ENCODE measurements at places on chromosomes 16 and 17.

DNA sequence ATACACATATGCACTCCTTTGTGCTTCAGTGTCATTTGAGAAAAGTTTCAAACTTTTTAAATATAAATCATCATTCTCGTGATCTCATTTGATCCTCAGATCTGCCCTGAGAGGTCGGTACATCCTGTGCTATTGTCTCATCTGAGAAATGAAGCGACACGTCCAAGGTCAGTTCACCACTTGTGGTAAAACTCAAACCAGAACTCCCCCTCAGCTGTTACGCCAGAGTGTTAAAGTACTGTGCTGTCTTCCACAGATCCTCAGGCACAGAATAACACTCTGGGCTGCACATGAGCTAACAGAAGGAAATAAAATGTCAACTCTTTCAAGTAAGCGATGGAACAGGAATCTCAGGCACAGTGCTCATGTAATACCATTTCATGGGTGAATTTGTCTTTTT, 31.4 kb downstream of the ANKFN1 start:
- no peak for DNase-seq

GRCh38 chr17:75481194-75482068, 25.0 kb downstream of the TMEM94 start:
- no peak for DNase-seq

GRCh38 chr17:82239926-82240505, 11.2 kb downstream of the SLC16A3 start:
- DNase-seq, result no peak

DNA sequence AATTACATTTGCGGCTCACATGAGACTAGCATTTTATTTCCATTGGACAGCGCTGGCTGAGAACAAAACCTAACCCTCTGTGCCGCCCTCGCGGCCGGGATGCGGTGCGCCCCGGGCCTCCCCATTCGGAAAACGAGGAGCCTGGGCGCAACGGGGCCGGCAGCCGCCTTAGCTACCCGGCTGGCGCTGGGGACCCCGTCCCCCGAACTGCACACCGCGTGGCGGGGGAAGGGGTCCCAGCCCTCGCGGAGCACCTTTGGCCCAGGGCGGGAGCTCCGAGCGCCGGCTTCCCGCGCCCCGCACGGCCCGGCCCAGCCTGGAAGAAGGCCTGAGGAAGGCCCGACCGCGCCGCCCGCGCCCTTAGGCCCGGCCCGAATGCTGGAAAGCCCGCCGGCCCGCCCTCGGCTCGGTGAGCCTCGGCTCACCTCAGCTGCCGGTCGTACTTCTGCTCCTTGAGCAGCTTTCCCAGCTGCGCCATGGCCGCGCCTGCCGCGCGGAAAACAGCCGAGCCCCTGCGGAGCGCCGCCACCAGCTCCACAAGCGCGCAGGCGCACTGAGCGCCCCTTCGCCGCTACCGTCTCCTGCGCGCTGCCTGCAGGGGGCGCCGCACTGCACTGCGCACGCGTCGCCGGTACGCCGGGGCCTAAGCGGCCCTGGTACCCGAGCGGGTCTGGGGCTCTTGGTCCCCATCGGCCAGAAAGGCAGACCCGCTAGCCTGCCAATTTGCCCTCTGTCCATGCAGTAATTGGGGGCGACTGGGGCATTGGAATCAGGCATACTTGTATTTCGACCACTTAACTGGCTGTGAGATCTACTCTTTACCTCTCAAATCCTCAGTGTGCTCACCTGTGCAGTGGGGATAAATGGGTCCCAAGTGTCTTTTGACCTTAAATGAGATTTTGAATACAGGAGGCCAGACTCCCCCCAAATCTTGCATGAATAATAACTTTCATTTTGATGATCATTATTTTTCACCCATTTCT, at the start of gene NAE1:
Gene NAE1 (minus strand): TSS at position 555 of the 983 bp plus-strand sequence. CDS start 77 bp downstream, at position 478.
- DNase-seq, result peak; percentile 92

- no peak for DNase-seq
Observed at GRCh38 chr17:956905-957304, 22.7 kb downstream of the NXN start.

DNA sequence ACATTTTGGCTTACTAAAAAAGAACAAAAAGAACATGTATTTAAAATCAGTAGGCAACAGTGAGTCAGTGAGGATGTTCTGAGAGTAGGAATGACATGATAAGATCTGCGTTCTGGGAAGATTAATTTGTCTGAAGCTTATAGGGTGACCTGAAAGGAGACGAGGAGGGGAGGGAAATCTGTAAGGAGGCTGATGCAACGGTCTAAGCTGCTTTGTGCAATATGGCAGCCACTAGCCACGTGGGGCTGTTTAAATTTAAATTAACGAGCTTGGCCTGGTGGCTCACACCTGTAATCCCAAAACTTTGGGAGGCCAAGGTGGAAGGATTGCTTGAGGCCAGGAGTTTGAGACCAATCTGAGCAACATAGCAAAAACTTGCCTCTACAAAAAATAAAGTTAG, 181.6 kb upstream of the CACNG3 start:
- DNase-seq, result no peak
